ENCODE measurements at places on chromosomes 1 and 21.

DNA sequence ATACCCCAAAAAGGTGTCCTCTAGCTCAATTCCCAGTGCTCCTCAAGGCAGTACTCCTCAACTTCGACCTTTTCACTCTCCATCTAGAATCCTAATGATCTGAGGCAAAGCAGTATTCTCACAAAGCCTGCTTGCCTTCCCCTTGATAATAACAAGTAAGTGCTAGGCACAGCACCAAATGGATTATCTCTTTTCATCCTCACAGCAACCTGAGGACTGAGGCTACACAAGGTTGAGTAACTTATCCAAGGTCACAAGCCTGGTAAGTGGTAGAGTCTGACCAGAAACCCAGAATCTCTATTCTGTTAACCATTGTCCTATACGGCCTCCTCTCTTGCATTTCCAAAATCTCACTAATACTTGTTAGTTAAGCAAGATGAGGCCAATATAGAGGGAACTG is 5.1 kb downstream of the SYDE2 start:
- no peak for DNase-seq

DNA sequence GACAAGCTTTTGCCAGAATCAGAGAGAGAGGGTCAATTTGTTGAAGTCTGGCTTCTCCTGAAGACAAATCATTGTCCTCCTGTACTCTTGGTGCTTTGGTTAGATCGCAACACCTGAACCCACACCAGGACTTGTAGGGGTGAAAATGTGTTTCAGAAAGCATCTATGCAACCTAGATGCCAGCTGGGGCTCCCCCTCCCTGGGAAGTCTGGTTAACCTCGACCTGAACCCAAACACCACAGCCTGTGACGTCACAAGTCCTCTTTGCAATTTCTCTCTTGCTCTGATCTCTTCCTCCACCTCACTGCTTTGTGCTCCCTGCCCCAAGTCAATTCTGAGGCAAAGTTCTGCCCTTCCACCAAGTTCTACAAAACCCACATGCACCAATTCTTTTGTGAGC is 42.8 kb upstream of the USP24 start:
- DNase-seq = no peak

GRCh38 chr1:201584471-201585092 is 45.7 kb downstream of the NAV1 start:
- DNase-seq = no peak

DNA sequence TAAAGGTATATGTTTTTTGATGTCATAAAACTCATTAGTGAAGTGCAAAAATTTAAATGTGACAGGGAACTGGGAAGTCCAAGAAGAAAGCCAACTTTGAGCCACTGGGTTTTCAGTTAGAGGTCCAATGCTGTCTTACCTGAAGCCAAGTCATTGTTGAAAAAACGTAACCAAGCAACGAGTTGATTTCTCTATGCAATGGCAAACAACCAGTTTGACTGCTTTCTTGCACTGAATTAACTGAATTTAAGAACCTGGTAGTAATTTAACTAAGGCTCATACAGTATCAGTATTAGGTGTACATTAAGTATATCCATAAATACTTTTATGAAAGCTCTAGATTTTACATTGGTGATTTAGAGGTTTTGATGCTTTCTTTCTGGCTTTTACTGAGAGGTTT is 20.2 kb upstream of the S1PR1 start:
- no peak for DNase-seq

DNA sequence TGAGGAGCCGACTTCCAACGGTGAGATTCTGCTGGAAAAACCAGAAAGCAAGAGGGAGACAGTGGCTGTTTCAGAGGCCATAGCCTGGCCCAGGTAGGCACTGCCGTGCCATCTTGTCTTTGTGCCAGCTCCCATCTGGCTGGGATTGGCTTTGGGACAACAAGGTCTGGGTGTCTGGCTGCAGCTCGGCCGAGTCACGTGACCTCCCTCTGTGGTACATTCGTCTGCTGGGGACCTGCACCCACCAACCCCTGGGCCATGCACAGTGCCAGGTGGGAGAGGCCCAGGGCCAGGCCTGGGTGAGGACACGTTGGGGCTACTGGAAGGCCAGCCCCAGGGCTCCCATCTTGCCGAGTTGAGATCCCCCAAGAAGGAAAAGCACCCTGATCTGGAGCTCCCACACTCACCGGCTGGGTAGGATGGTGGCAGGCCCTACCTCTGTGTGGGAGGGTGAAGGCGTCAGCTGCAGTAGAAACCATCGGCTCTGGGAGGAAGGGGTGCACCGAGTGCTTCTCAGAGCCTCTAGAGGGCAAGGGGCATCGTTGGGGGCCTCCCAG is 25.3 kb upstream of the TTC34 start:
- no peak for DNase-seq

DNA sequence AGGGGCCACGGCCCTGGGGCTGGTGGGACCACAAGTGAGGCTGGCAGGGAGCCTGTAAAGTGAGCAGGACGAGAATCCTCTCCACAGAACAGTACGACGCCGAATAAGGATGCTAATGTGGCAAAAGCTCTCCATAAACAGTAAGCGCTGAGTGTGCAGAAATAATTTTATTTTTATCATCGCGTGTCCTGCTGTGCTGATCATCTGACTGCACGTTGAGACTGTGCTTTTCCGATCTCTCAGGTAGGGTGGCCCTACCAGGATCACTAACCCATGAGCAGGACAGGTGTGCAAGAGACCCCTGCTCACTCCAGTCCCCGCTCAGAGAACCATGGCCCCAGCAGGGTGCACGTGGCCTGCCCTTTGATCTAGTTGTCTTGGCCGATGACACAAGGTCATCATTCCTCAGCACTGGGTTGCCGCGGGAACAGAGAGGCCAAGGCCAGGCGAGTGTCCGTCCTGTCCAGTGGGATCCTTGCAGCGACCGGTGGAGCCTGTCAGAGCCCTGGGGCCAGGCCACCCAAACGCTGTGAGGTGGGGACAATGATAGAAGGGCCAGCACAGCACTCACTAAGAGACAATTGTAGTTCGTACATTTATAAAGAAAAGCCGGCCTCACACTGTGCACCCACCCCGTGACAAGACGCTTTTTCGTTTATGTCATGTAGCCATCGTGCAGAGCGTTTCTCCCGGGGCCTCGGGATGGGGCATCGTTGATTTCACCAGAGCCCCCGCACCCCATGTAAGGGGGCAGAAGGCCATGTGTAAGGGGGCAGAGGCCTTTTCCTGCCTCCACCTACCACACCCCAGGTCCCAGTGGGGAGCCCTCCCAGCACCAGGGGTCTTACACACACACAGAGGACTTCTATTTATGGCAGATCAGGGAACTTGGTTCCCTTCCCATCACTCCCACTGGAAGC is 52.7 kb upstream of the ADARB1 start:
- peak; percentile 10 for DNase-seq

DNA sequence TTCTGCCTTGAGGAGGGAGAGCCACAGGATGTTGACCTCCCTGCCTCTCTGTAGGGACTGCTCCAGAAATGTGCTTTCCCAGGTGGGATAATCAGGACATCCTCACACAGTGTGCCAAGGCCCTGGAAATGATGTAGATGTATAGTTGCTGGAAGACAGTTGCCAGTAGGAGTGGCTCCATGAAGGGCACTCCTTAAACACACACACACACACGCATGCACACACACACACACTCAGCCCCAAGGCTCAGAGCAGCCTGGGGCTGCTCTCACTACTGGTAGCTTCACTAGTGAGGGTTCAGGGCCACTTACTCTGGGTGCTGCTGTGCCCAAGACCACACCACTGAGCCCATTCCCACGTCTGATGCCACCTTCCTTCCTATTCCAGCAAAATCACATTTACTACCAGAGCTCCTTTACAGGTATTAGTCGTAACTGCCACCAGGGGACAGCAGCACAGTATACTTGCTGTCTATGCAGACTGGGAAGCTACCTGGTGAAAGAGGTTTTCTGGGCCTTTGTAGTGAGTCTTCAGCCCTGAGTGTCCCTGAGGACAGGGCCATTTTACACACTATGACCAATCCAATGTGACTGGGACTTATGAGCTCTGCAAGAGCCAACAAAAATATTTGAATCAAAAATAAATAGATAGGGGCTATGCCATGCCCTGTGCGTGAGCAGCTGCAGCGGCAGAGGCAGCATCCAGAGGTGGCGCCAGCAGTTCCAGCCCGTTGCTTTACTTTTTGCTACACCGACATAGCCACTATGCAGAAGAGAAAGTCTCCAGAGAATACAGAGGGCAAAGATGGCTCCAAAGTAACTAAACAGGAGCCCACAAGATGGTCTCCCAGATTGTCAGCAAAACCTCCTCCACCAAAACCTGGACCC is 15.0 kb downstream of the CRNN start:
- no peak for DNase-seq

GRCh38 chr1:170214117-170215032 is 68.6 kb downstream of the NTMT2 start:
- DNase-seq = no peak

DNA sequence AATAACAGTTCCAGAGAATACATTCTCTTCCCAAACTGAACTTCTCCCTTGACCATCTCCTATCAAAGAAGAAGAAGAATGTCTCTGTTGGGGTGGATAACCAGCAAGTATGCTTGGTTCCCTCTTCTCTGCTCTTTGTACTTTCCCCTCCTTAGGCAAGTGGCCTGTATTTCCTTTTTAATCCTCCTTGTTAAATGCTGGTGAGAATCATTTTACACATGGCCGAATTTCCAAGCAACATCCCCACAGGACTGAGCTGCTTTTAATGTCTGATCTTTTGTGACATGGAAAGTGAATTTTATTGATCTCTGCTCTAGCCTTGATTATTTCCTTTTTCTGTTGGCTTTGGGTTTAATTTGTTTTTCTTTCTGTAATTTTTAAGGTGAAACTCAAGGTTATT is 336.7 kb downstream of the DUSP10 start:
- DNase-seq = no peak

DNA sequence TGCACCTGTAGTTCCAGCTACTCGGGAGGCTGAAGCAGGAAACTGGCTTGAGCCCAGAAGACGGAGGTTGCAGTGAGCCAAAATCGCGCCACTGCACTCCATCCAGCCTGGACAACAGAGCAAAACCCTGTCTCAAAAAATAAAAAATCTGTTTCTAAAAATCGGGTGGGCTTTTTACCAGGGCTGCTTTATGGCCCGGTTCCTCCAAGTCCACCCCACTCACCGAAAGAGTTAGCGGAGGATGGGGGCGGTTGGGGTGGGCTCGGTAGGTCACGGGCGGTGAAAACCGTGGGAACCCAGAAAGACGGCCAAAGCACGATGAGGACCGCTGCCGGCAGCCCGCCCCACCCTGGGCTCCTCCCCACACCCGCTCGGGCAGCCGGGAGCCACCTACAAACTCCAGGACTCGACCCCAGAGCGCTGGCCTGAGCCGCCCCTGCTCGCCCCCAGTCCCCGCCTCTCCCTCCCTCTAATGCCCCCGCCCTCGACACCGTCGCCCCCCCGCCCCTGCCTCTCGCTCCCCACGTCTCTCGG is 846 bp upstream of the PER3 start:
- no peak for DNase-seq

- DNase-seq = no peak
Observed at GRCh38 chr1:85479491-85479890, 14.5 kb upstream of the DDAH1 start.

DNA sequence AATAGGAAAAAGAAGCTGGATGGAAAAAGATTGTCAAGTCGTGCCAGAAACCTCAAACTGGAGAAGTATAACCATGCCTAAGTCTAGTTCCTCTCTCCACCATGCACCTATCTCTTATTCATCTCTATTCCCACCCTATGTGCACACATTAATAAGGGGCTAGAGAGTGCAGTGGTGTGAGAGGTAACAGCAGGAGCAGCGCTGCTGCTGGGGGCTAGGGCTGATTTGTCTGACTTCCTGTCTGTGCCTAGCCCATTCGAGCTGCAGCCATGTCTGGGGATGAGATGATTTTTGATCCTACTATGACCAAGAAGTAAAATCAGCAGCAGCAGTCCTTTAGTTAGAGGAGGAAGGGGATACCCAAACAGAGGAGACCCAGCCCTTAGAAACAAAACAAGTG is 43.0 kb downstream of the TRIM33 start:
- DNase-seq = no peak

- no peak for DNase-seq
Observed at GRCh38 chr1:170273291-170274130, 127.8 kb downstream of the NTMT2 start.

DNA sequence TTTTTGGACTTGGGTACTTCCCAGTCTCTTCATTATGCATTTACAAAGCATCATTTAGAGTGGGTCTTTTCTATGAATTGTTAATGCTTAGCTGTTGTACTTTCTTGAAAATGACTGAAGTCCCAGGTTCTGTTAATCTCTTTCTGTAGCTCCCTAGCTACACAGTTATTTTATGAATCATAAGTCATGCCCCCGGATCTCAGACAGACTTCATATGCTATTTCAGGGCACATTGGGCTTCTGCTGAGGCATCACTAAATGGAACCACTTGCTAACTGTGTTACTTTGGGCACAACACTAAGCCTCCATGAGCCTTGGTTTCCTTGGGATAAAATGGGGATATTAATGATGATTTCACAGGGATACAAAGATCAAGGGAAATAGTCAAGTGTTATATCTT is 55.5 kb upstream of the RBM15 start:
- DNase-seq = no peak

DNA sequence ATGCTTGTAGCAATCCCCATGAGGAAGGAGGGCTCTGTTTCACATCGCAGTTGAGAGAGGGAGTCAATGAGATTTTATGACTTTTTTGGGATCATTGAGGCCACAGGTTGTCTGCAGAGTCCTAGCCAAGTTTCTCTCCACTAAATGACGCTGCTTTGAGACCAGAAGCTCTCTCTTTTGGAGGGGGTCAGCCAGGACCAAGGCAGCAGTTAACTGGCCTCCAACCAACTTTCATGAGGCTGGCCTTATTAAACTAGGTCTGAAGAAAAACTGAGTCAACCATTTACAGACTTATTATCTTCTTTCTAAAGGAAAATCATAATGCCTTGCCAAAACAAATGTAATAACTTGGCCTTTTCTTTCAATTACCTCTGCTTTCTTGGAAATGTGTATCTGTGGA is 8.6 kb downstream of the WLS start:
- no peak for DNase-seq

DNA sequence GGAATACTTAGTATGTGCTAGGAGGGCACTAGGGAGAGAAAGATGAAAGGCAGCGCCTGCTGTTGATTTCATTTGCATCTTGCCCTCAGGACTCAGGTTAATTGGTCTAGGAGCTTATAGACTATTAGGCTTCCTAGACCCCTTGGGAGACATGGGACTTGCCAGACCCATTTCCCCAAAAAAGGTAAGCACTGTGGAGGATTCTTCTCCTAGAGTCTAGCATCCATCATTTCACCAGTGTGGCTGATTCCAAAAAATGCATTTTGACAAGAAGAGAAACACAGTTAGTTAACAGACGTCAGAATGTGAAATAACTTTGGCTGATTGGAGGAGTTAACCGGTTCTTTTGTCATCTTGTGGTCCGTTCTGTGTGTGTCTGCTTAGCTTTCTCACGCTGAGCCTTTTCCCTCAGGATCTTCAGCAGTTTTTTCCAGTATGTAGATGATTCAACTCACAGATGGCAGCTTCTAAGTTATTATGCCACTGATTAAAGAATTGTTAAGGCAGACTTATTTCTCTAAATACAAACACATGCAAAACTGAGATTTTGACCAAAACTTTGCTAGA is 108.8 kb downstream of the KIF26B start:
- DNase-seq = no peak

Data from activated naive CD4-positive, alpha-beta T cell treated with anti-CD3 and anti-CD28 coated beads, Interleukin-2, amount 50 U/mL, for 16 hours (primary cell).